ENCODE measurements at places on chromosomes 4 and X. TPM values are rescaled to one million over a fixed set of nuclear protein-coding genes. Genes with fewer than 3 reads are reported as not detected.

The XG gene
- 11.8 TPM for total RNA-seq

The UGT2B15 gene
- total RNA-seq: not detected

The RBMX2 gene
- 20.1 TPM for total RNA-seq

The GPR173 gene
- total RNA-seq: 0.08 TPM

The ABCG2 gene
- total RNA-seq: 3.0 TPM

All from hair follicular keratinocyte (primary cell).